ENCODE measurements at places on chromosomes 13 and 19. TPM values are rescaled to one million over a fixed set of nuclear protein-coding genes. Genes with fewer than 3 reads are reported as not detected.

Gene CLEC4M
- total RNA-seq = 0.03 TPM

Gene HS6ST3
- total RNA-seq = not detected

Gene DHDH
- total RNA-seq = 2.2 TPM

Gene C19orf38
- total RNA-seq = not detected

Gene WTIP
- 31.0 TPM for total RNA-seq

Gene FGF22
- total RNA-seq = 0.62 TPM

Gene ANKLE1
- total RNA-seq = 0.66 TPM

Gene SERPINE3
- total RNA-seq = not detected

Gene PRR36
- total RNA-seq = 0.17 TPM

Gene RNF17
- total RNA-seq = not detected

Gene MEF2B
- total RNA-seq = 0.53 TPM

Gene KLK12
- not detected for total RNA-seq

Gene SIGLEC5
- total RNA-seq = not detected

Gene ZNF568
- total RNA-seq = 1.2 TPM

Gene RXFP2
- total RNA-seq = not detected

Gene ADGRE2
- 0.42 TPM for total RNA-seq

Gene SPPL2B
- total RNA-seq = 16.6 TPM

Gene TMPRSS9
- total RNA-seq = not detected

Gene CEACAM7
- not detected for total RNA-seq

Gene ZNF616
- 1.0 TPM for total RNA-seq

Gene ZNF665
- total RNA-seq = not detected

Gene ZNF536
- not detected for total RNA-seq

Gene CD79A
- total RNA-seq = 1.0 TPM

Gene CABP5
- total RNA-seq = not detected

Gene ZNF560
- not detected for total RNA-seq

Gene AZU1
- total RNA-seq = 0.17 TPM

Gene CYP4F22
- not detected for total RNA-seq

Measured in A549 treated with CpdA at 1 μM for 4 hours (cell line).